ENCODE measurements at places on chromosomes 2 and 18. TPM values are rescaled to one million over a fixed set of nuclear protein-coding genes. Genes with fewer than 3 reads are reported as not detected.

DNA sequence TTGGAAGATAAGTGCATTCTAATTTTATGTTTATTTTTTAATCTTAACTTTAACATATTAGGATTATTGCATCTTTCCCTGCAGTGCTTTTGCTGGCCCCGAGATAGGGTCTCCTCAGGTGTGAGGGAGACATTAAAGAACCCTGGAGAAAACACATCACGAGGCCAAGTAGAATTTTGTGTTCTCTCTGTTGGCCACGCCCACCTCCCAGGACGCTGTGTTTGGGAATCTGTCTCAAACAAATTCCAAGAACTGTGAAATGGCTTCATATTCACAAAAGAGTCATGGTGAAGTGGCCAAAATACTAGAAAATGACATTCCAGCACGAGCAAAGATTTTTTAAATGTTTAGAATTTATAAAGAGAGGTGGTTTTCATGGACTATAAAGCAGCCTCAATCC lies 27.3 kb downstream of the RNF144A start:
- no peak for DNase-seq

- DNase-seq, result no peak
These were observed 356.0 kb downstream of the PTPRM start for GRCh38 chr18:7923105-7923504.

GRCh38 chr2:218043701-218044109 lies 25.3 kb upstream of the RUFY4 start:
- no peak for DNase-seq

TLX2 gene
- not detected for total RNA-seq

DNA sequence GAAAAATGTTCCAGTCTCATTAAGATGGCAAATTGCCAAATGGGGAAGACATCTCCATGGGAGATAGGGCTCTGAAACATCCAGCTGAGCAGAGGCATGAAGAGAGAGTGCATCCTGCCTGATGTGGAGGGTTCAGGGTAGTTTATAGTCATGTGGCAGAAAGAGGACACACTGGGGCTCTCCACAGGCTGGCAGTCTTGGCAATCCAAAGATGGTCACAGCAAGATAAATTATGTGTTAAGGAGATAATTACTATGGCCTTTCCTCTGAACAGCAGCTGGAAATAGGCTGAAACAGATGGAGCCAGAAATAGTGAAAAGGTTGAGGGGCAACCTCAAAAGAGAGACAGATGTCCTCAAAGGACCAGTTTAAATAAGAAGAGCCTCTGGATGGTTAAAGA lies 97.2 kb downstream of the DCC start:
- no peak for DNase-seq

MDH1B gene
- total RNA-seq, result 0.92 TPM

XRCC5 gene
- total RNA-seq, result 544 TPM

DNA sequence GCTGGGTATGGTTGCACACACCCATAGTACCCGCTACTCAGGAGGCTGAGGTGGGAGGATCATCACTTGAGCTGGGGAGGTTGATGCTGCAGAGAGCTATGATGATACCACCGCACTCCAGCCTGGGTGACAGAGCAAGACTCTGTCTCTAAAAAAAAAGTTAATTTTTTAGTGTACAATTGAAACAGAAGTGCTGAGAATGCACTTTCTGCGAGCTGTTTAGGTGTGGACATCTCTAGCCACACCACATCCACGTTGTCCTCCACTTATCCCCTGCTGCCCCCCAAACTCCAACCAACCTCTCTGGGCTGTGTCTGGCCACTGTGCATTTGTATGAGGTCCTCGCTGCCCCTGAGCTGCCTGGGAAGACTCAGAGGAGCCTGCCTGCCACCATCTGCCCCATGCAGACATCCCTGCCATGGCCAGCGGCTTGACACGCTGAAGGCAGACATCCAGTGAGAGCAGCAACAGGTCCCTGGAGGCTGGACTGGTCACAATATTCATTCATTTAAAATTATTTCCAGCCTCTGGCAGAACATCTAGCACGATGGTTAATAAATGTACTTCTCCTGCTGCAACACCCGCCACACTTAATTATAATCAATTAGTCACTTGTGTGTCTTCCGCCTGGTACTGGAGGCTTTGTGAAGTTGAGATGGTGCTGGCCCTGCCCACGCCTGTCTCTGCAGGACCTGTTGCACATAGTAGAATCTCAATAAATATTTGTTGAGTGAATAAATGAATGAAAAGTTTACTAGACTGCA lies 3.7 kb upstream of the AFF3 start:
- no peak for DNase-seq

DSG1 gene
- not detected for total RNA-seq

- DNase-seq, result peak; percentile 23
These were observed 36.9 kb downstream of the SNED1 start for GRCh38 chr2:241035142-241035817.

DNA sequence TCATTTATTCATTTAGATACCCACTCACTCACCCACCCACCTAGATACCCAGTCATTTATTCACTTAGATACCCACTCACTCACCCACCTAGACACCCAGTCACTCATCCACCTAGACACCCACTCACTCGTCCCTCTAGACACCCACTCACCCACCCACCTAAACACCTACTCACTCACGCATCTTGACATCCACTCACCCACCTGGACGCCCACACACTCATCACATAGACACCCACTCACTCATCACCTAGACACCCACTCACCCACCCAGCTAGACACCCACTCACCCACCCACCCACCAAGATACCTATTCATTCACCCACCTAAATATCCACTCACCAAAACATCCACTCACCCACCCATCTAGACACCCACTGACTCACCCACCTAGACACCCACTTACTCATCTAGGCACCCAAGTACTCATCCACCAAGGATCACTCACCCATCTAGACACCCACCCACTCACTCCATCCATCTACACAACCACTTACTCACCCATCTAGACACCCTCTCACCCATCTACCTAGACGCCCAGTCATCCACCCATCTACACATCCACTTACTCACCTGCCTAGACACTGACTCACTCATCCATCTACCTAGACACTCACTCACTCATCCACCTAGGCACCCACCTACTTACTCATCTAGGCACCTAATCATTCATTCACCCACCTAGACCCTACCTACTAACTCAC lies 723.7 kb upstream of the RAB6C start:
- DNase-seq, result peak; percentile 16

GRCh38 chr18:68779169-68779568 lies 18.7 kb upstream of the CCDC102B start:
- no peak for DNase-seq

DNA sequence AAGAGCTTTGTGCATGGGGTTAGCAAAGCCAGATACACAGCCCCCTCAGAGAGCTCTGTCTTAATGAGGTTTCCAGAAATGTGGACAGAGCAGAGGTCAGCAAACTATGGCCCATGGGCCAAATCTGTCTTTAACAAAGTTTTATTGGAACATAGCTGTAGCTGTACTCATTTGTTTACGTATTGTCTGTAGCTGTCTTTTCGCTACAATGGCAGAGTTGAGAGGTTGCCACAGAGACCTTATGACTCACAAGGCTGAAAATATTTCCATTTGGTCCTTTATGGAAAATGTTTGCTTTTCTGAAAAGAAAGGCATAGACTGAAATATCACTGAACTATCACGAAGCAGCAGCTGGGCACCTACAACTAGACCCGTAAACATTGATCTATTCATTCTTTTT lies 841.8 kb downstream of the SLC4A3 start:
- no peak for DNase-seq

GRCh38 chr2:88248280-88248828 lies 78.2 kb downstream of the THNSL2 start:
- DNase-seq, result no peak

DNA sequence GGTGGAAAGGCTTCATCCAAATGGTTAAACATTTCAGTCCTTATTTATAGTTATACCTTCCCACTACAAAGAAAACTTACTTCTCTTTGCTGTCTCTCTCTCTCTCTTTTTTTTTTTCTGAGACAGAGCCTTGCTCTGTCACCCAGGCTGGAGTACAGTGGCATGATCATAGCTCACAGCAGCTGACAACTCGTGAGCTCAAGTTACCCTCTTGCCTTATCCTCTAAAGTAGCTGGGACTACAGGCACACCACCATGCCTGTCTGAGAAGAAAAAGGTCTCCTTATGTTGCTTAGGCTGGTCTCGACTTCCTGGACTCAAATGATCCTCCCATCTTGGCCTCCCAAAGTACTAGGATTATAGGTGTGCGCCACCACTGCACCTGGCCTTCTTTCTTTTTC lies 32.3 kb upstream of the OLA1 start:
- DNase-seq, result no peak

DNA sequence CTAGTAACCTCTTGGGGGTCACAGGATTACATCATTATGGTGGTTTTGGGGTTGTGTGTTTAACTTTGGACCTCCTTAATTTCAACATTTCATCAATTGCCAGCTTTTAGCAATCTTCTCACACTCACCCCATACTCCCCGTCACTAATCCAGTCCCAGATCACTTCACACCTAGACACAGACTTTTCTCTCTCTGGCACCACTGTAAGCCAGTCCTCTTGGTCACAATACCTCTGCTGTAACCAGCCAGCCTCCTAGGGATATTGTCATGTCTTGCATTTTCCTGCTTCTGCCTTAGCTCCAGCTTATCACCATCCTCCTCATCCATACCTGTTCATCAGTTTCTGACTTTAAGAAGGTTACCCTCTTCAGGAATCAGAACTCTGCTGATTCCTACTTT lies 1.6 kb upstream of the STK17B start:
- DNase-seq, result no peak

GGCX gene
- 16.7 TPM for total RNA-seq

- no peak for DNase-seq
These were observed 1347.2 kb upstream of the DDX18 start for GRCh38 chr2:116467243-116467642.

GRCh38 chr2:160062292-160063005 lies at the start of gene PLA2R1:
PLA2R1 (minus strand) TSS chr2:160062615; CDS start chr2:160062403, 212 bp downstream.
- DNase-seq, result no peak

GRCh38 chr2:21633466-21633865 lies 509.7 kb downstream of the TDRD15 start:
- DNase-seq, result no peak

GRCh38 chr18:41999751-42000150 lies 44.7 kb downstream of the PIK3C3 start:
- no peak for DNase-seq

DNA sequence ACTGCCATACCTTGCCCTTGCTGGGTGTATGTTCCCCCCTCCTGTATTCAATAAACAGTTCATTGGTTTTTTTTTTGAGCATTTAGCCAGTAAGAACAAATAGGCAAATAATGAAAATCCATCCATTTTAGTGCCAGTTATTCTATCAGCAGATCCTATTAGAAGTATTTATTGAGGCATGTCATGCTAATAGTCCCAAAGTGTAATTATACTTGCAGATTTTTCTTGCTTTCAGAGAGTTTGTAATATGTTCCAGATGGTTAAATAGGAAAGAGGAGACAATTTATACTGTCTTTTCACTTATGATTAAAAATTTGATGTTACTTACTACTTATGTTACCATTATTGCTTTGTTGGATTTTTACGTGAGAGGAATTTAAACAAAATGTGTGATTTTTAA lies 127.6 kb downstream of the NCOA1 start:
- no peak for DNase-seq

DNA sequence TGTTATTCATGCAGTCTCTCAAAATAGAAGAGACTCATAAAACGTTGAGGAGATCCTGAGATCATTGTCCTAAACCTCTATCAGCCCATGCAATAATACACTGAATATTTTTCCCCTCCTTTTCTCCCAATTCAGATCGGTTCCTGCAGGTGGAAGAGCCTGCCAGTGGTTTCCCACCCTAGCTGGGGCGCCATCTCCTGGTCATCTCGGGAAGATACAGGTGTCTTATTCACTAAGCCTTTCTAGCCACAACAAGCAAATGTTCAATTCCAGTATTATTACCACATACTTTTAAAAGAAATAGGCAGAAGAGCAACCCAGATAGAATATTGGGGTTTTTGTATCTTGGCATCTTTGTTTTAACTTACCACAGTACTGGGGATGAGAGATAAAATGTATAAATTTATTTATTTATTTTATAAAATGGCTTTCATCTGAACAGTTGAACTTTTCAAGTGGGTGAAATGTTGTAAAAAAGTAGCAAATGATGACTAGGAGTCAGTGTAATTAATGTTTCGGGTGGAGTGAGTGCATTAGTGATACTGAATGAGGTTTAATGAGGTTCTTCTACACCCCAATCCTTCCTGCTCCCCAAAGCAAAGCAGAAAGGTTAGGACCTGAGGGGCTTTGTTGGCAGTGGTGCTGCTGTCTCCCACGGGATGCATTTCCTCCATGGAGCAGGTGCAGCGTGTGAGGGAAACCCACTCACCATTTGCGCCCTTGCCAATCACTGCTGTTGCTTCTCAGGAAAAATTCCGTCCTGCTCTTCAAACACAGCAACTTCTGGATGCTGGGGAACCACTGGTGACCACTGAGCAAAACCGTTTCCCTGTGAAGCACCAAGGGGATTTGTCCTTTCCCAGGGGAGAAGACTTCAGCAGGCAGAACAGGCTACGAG lies 147.1 kb upstream of the FHL2 start:
- DNase-seq, result peak; percentile 82

NRP2 gene
- 0.63 TPM for total RNA-seq

DNA sequence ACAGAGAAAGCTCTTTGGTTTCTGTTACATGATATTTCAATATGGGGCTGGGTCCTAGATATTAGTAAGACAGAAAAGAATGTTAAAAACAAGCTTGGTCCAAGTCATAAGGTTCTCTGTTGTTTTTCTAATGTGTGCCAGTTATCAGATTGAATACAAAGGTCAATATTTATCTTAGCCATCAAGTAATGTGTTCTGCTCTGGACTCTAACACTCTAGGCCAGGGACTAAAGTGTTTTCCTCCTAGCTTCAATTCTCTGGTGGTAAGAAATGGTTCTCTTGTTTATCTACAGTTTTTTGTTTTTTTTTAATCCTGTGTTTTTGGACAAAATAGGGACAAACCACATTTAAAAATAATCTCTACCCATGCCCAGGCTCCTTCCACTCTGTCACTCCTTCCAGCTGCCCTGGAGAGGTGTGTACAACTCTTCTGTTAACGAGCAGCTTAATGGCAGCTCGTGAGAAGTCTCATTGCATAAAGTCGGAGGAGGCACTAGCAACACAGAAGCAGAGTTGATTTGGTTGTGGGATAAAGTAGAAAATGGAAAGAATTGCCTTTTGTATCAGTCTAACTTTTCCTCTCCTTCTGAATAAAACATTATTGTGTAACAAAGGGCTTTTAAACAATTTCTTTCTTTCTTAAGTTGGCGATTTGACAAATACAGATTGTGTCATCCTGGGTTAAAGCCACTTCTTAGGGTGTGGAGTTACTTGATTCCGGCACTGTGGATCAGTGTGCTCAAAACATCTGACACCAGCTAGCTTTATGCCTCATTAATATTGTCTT lies 8.0 kb upstream of the SESTD1 start:
- DNase-seq, result no peak

DNA sequence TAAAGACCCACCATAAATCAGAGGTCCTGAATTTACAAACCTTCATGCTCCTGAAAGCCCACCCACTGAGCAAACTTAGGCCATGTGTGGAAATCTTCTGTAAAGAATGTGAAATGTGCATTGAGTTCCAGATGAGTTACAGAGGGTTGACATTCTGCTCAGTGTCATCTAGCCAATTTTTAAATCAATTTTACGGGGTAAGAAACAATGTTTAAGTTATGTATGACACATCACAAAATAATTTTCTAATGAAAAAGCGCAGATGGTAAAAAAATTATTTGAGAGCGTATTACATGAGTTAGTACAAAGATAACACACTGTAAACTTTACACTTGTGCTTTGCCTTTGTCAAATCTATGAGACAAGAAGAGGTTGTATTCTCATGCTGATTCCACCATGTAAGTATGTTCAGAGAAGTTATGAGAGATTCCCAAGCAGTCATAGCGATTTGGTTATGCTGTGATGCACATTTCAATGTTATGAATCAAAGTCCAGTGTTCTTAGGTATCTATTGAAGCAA lies 446.3 kb downstream of the ADCYAP1 start:
- DNase-seq, result no peak

GRCh38 chr18:67400502-67401117 lies 115.9 kb downstream of the DSEL start:
- DNase-seq, result no peak
